ENCODE measurements at places on chromosomes 5 and 9.
A peak's percentile ranks its signal among the peaks of the same experiment; 100 is the strongest.

DNA sequence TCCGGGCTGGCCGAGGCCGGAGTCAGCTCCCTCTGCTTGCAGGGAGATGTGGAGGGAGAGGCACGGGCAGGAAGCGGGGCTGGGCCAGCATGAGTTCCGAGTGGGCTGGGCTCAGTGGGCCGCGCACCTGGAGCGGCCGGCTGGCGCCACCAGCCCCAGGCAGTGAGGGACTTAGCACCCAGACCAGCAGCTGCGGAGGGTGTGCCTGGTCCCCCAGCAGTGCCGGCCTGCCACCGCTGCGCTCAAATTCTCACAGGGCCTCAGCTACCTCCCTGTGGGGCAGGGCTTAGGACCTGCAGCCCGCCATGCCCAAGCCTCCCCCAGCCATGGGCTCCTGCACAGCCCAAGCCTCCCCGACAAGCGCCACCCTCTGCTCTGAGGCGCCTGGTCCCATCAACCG, 700.3 kb downstream of the DNAH5 start:
- no peak for DNase-seq

- DNase-seq = no peak
Measured at GRCh38 chr9:14434158-14434504, 120.2 kb upstream of the NFIB start.

DNA sequence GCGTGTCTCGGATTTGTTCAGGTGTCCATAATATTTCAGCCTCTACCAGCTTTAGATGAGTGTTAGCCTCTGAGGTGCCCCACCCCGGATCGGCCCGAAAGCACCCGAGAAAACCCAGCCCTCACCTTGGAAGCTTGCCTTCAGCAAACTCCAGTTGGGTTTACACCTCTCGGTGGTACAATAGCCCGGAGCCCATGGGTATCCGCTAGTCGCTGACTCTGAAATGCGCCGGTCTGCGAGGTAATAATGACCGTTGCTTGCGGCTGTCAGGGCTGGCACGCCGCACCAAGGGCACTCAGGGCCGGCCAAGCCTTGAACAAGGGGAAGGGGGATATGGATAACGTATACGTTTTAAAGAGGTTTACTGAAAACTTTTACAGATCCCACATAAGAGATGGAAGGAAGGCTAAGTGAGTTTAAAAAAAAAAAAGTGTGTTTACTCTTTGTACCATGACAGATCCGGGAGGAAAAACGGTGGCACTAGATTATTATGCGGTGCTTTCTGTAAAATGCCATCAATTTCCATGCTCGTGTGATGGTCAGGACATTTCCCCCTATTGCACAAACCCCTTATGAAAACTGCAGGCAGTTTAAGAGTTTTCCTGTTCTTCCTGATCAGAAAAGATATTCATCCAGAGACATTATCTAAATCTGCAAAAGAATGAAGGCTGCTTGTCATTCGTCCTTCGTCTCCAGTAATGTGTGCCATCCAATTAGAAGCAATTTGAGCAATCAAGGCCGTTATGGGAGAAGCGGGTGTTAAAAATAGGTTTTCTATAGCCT, 124.2 kb downstream of the TMEM161B start:
- DNase-seq = no peak

- no peak for DNase-seq
Measured at GRCh38 chr9:86054695-86055094, 44.7 kb downstream of the GOLM1 start.

- peak; percentile 40 for DNase-seq
Measured at GRCh38 chr5:161094411-161094810, 242.4 kb upstream of the ATP10B start.

- DNase-seq = no peak
Measured at GRCh38 chr9:134645607-134646365, 4.2 kb downstream of the COL5A1 start.

DNA sequence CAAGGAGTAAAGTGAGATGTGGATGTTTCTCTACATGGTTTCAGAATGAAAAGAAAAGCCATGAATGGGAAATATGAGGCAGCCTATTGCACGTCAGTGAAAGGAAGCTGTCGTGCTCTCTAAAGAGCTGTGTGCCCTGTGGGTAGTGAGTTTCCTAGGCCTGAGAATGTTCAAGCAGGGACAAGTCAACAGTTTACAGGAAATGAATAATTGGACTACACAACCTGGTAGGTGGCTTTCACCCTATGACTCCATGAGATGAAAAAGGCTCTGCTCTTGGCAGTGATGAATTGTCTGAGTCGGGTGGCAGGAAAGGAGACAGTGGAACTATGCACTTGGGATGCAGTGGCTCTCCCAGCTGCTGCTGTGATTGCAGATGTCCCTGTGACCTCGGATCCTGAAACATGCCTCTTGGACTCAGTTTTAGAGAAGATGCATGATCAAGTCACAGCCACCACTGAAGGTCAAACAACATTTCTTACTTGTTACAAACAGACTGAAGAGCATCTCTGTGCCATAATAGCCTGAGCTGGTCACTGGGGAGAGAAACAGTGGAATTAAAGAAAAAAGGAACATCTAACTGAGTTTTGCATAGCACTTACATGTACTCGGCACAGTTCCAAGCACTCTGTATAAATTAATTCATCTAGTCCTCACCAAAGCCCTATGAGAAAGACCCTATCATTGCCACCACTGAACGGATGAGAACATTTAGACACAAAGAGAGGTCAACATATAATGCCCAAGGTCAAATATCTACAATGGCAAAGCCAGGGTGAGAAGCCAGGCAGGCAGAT, 293.7 kb downstream of the SPOCK1 start:
- DNase-seq = no peak

DNA sequence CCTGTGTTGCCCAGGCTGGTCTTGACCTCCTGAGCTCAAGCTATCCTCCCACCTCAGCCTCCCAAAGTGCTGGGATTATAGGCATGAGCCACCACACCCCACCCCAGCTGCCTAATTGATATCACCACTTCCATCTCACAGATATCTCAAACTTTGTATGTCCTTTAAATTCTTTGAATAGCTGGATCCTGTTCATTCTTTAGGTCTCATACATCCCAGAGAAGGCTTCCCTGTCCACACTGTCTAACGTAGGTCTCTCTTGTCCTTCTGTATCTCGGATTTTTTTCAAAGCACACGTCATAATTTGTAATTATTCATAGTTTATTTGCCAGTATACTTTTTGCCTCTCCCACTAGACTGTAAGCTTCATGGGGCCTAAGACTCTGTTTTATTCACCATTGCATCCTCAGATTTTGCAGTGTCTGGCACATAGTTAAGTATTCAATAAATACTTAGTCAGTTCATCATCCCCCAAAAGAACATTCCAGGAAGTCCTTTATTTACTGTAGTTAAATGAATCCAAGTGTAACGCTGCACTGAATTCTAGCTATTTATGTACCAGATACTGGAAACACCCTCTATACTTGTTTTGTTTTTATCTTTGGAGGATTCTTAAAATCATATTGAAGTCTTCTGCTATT, 10.5 kb downstream of the ARSK start:
- DNase-seq = peak; percentile 30

- no peak for DNase-seq
Measured at GRCh38 chr9:112355427-112355897, 22.0 kb upstream of the PTBP3 start.

DNA sequence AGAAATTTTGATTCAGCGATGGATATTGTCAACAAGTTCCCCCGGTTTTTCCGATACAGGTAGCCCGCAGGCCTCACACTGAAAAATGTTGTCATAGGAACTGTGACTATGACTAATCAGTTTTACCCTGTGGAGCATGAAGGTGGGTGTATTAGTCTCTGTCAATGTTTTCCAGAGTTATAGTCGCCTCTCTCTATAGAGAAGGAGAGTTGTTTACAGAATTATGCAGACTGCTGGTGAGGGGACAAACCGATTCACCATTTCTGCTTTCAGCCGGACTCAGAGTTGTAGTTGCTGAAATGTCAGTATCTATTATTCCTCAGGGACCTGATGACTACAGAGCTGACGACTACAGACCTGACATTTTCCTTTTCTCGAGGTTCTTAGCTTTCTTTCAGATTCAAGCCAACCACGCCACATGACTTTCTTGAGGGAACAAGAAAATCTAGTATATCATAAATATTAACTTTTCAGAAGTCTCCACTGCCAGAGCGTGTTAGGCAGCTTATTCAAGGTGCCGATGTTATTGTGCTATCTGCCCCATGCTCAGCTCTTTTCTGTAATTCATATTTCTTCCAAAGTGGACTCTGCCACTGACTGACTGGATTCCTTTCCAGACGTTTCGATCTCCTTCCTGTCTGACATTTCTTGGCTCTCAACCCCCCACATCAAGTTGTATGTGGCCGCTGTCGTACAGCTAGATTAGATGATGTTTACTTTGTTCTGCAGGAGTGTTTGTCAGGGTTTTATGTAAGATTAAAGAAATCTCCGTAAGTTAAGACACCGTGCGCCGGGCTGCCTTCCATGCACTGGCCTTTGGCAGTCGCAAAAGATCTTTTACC, 178.1 kb downstream of the FGF1 start:
- DNase-seq = no peak

DNA sequence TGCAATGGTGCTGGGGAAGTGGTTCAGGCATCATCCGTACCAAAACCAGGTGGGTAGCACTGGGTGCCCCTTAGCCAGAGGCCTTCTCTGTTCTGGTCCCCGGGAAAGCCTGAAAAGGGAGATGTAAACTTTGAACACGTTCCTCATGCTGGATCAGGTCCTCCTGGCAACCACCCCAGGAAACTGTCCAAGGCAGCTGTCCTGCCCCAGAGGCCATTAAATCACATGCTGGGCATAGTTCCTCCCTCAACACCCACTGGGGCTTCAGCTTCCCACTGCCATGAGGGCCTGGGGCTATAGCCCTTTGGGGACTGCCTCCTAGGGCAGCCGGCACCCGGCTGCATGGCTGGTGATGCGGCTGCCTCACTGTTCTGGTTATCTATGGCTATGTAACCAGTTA, 228.9 kb upstream of the MVB12B start:
- no peak for DNase-seq

GRCh38 chr5:127228540-127229184, 61.9 kb upstream of the MEGF10 start:
- DNase-seq = no peak

DNA sequence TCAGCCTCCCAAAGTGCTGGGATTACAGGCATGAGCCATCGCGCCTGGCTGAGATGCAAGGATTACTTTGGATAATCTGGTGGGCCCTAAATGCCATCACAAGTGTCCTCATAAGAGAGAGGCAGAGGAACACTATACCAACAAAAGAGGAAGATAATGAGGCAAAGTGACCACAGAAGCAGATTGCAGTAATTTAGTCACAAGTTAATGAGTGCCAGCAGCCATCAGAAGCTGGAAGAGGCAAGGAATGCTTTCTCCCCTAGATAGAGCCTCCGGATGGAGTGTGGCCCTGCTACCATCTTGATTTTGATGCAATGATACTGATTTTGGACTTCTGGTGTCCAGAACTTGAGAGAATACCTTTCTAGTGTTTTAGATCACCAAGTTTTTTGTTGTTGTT, 122.3 kb downstream of the SPATA31D1 start:
- no peak for DNase-seq

DNA sequence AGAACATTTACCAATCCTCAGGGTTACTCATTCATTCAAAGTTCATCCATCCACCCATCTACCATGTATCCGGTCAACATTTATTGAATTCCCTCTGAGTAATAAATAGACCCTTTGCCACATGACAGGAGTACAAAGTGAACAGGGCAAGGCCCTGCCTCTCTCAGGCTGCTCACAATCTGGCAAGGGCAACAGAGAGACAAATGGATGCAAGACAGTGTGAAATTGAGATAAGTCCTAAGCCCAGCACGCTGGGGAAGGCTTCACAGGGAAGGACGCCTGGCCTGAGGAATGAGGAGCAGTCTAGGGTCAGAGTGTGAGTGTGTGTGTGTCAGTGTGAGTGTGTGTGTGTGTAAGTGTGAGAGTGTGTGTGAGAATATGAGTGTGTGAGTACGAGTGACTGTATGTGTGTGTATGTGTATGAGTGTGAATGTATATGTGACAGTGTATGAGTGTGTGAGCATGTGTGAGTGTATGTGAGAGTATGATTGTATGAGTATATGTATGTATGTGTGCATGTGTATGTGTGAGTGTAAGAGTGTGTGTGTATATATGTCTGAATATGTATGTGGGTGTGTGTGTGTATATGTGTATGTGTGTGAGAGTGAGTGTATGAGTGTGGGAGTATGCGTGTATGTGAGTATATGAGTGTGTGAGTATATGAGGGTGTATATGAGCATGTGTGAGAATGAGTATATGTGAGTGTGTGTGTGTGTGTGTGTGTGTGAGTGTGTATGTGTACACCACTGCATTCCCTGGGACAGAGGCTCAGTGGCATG, 145.6 kb downstream of the FSTL4 start:
- no peak for DNase-seq

- peak; percentile 82 for DNase-seq
Measured at GRCh38 chr9:86405926-86406325, 51.7 kb upstream of the TUT7 start.

DNA sequence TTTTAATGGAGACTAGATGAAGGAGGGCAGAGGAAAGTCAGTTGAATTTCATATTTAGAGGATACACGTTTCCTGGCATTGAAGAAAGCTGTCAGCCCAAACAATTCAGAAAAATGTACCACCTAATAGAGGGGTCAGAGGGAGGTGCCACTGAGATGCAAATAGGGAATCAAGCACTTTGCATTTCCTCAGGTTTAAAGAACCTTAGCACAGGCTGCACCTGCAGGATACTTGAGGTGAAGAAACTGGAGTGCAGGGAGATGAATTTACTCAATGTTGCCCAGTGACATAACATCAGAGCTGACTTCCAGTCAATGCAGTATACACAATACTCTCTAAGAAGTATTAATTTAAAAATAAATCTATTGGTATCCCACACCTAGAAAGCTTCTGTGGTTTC, 67.0 kb upstream of the MAST4 start:
- no peak for DNase-seq

- DNase-seq = no peak
Measured at GRCh38 chr5:172919525-172920446, 39.4 kb upstream of the RPL26L1 start.

- DNase-seq = no peak
Measured at GRCh38 chr5:14180437-14180836, 37.3 kb downstream of the TRIO start.

GRCh38 chr5:55601204-55601618, 66.4 kb upstream of the PLPP1 start:
- peak; percentile 54 for DNase-seq

DNA sequence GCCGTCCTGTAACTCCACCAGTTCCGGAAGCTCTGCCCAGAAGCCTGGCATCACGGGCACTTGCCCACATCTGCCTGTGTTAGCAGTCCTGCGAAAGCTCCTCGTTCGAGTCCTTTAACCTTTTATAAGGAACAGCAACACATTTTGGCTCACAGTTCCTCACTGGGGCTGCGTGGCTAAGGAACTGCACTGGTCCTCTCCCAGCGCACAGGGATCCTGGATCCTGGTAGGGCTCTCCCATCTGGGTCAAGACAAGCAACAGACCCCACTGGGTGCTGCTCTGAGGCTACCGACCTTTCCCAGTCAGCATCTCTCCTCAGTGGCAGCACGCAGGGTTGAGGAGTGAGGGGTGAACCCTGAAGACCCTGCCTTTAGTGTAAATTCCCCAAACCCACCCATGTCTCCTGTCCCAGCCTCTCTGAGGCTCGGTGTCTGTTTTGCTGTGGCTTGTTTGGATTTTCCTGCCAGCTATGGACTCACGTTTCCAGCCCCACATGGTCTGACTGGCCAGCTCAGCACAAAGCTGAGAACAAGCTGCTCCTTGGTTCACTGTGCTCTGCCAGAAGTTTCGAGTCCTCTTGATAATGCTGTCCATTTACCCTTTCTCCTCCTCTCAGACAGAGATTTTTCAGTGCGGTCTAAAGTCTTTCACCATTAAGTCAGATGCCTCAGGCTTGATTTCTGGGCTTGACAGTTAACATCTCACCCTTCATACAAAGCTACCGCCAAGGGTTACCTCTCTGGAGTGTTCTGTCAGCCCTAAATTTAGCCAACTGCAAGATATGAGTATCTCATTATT, 80.0 kb downstream of the AK8 start:
- no peak for DNase-seq

Measured in non-pigmented ciliary epithelial cell (primary cell).